ENCODE measurements at places on chromosomes 7 and 10.

DNA sequence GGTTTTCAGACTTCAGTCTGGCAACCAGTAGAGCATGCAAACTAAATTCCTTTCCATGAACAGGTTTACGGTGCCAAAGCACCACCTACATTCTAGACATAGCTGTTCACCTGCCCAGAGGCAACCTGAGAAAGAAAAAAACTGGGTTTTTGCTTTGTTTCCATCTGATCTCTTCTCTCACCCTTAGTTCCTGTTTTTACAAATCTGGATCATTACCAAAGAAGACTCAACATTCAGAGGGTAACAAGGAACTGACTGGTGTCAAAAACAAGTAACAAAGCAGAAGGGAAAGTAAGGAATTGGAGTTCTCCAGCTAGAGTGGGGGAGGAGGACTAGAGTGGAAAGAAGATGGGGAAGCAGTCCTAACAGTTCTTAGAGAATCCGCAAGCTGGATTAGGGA is 36.4 kb downstream of the CPVL start:
- DNase-seq = no peak

DNA sequence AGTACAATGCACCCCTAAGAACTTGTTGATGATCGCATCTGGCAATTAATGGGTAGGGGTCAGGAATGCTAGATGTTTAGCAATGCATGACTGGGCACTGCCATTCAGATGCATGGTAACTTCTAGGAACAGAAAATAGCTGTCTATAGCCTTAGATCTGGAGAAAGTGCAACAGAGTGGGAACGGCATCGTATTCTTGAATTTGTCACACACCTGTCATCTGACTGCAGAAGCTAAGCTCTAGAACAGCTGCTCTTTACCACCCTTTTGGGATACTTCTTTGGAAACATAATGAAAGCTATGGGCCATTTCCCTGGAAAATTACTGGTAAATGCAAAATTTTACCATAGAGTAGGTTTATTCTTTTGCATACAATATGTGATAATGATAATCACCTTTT is 118.1 kb downstream of the SLC25A13 start:
- no peak for DNase-seq

DNA sequence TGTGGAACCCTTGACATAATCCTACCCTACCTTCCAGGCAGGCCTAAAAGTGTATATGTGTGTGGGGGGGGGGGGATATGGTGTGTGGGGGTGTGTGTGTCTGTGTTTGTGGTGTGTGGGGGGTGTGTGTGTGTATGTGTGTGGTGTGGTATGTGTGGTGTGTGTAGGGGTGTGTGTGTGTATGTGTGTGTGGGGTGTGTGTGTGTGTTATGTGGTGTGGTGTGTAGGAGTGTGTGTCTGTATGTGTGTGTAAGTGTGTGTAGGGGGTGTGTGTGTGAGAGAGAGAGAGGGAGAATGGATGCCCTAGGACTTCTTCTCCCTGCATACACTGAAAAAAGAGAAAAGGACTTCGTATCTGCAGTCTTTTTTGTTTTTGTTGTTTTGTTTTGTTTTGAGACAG is 12.3 kb upstream of the IMPDH1 start:
- no peak for DNase-seq

DNA sequence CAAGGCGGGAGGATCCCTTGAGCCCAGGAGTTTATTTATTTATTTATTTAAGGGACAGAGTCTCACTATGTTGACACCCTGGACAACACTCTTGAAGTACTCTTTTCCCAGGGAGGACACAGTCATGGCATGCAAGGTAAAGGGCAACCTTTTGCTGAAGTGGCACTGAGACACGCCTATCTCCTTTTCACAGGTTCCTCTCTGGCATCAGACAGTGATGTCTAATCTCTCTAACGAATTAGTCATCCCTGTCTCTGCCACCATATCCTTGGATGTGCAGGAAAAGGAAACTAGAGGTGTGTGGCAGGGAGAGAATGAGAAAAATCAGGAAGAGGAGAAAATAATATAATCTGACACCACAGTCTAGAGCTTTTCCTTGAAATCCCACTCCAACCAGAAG is 19.5 kb downstream of the CPVL start:
- no peak for DNase-seq

DNA sequence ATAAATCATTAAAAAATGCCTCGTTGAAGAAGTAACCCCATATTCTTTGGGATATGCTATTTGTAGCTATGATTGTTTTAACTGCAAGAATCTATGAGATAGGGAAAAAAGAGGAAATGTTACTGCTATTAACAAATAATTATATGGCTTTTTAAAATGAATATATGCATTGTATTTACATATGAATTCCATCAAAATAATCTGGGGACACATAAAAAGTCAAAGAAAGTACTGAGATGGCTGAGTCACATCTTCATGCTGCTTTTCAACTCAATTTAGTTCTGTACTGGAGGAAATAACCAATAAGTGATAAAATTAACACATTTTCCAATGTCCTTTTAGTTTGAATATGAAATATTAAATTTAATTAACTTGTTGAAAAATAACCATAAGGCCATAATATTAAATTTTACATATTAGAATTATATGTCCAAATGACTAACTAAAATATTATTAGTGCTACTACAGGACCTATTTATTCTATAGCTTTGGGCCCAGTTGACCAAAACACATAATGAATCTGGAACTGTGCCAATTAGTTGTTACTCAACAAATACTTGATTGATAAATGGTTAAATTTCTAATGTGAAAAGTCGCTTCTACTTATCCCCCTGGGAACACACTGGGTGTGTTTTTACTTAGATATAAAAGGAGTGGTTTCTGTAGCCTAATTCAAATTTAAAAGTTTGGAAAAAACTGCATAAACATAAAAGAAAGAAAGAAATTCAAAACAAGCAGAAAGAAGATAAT is 214.6 kb upstream of the PFKP start:
- no peak for DNase-seq

- DNase-seq = no peak
Observed at GRCh38 chr7:26535483-26536007, 243.9 kb downstream of the SNX10 start.

- DNase-seq = no peak
Observed at GRCh38 chr10:4013651-4014121, 228.7 kb upstream of the KLF6 start.

GRCh38 chr10:71964743-71965515 is 734 bp downstream of the CHST3 start:
- peak; percentile 59 for DNase-seq

DNA sequence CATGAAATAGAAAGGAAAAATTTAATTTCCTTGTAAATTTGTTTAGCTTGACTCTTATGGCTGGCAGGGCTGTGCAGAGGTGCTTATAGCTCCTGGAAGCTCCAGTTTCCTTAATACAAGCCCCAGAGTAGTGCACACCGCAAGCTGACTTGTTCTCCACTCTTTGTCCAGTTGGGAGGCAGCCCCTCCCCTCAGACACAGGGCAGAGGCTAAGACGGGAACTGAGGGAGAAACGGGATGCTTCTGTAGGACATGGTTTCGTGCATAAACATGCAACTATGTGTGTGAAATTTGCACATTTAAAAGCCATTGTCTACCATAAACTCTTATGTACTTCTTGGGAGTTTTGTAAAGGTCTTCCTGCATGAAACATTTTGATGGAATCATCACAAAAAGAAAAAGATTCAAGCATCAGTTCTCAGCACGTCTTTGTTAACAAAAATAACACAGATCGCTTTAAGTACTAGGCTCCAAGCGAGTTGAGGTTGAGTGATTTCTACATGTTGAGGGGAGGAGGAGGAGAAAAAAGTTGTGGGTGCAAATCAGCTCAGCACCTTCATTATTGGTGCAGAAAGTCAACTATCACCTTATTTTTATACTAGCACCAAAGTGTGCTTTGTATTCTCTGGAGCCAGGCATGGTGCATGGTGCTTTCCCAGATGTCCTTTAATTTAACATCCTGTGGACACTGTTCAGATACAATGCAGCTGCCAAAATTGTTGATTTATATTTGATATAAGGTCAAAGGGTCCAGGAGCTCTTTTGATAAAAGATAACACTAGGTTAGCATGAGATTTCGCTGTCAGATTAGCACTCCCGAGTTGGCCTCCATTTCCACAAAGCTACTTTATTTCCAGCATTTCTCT is 124.5 kb downstream of the CHN2 start:
- DNase-seq = no peak

GRCh38 chr7:130723784-130724183 is 10.2 kb downstream of the KLF14 start:
- DNase-seq = no peak

DNA sequence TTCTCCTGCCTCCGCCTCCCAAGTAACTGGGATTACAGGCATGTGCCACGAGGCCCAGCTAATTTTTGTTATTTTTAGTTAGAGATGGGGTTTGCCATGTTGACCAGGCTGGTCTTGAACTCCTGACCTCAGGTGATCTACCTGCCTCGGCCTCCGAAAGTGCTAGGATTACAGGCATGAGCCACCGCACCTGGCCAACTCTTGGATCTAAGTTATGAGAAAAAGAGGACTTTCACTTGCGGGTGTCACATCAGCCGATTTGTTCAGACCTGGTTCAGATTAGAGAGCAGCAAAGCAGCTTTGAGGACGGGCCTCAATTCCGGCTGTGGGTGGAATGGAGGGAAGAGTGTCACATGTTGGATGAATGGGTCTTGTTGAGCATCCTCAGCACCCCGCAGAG is 61.0 kb upstream of the FGFR2 start:
- no peak for DNase-seq

DNA sequence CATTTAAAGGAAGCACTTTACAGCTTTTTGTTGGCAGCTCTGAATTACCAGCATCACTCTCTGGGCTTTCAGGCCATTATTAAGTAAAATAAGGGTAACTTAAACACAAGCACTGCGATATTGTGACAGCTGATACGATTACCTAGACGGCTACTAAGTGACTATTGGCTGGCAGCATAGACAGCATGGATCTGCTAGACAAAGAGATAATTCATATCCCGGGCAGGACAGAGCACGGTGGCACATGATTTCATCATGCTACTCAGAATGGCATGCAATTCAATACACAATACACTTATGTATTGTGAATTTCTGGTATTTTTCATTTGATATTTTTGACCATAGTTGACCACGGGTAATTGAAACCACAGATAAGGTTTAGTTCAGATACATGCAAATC is 522.0 kb upstream of the LRRN3 start:
- no peak for DNase-seq

GRCh38 chr10:45008524-45009161 is 7.9 kb downstream of the ZNF22 start:
- DNase-seq = peak; percentile 24

- peak; percentile 36 for DNase-seq
Observed at GRCh38 chr7:152383341-152384234, 52.2 kb downstream of the KMT2C start.

Measured in hematopoietic multipotent progenitor cell (in vitro differentiated cells).